ENCODE measurements at places on chromosomes 1 and 21.

DNA sequence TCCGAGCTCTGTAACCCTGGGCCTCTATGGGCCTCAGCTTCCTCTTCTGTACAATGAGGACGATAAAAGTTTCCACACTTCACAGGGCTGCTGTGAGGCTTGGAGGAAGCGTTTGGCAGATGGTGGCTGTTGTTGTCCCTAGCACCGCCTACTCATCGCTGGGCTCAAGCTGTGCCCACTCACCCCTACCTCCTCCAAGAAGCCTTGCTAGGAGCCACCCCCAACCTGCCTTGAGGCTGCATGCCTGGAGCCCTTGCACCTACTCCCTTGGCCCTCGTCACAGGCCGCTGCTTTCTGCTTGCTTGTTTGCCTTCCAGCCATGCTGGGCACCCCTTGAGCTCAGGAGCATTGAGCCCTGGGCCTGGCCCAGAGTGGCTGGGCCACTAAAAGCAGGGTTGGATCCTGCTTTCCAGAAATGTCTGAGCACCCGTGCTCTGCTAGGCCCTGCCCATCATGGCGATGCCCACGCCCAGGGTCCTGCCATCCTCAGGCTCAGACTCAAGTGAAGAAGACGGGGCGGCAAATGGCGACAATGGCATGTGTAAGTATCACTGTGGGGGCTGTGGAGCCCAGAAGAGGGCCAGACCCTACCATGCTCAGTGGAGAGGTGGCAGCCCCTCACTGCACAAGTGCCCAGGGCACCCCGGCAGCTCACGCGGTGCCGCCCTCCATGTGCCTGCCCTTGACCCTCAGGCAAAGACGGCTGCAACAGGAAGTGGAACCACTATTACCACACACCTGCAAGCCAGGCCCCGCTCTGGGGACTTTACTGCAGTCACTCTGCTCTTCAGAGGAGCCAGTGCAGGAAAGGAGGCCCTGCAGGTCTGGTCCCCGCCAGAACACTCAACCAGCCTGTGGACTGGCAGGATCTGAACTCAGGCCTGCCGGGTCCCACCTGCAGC lies 9.5 kb downstream of the SH3BGRL3 start:
- DNase-seq = no peak

DNA sequence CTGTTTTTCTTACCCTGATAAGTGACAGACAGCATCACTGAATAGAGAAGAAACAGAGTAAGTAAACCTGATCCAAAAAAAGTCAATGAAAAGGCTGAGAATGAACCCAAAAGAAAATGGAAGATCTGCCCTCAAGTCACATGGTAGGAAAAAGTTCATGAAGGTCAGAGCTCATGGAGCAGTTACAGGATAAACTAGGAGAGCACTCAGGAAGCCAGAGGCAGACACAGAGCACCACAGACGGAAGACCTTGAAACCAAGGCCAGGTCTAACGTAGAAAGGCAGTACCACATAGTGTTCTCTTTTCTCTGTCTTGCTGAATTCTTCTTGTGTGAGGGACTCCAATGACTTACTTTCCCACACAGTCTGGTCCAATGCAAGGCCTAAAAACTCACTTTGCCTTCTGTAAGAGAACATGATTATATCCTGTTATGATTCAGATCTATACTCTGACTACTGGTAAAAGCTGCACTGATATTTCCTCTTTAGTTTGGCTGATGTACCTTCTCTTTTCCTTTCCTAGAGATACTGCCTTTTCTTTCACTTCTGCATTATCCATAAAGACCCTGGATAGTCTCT lies 40.8 kb downstream of the RTCA start:
- no peak for DNase-seq

DNA sequence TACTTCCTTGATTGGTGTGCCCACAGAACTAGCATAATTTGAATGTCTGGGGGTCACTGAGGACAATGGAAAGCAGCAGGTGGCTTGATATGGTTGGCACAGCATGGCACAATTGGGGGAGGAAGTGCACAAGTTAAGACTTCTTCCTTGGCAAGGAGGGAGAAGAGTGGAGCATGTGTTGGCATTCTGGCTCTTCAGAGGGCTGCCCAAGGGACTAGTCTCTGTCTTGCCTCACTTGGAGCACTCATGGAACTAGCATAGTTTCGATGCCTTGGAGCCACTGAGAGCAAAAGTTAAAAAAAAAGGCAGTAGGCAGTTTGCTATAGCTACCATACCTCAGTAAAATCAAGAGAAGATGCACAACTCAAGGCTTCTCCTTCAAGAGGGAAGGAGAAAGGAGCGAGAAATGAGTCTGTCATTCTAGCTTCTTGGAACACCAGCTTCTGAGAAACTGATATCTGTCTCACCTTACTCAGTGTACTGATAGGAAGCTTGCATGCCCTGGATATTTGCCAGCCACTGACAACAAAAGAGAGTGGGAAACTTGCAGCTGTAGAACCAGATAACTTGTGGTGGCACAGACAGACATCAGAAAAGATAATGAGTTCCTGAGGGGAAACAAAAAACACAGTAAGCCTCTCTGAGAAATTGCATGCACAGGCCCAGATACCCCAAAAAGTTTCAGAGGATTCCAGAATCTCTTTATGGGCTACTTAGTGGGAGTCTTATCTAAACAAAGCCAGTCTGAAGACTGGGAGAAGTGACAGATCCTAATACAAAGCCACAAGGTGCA lies 207.5 kb upstream of the SAMSN1 start:
- DNase-seq = no peak

DNA sequence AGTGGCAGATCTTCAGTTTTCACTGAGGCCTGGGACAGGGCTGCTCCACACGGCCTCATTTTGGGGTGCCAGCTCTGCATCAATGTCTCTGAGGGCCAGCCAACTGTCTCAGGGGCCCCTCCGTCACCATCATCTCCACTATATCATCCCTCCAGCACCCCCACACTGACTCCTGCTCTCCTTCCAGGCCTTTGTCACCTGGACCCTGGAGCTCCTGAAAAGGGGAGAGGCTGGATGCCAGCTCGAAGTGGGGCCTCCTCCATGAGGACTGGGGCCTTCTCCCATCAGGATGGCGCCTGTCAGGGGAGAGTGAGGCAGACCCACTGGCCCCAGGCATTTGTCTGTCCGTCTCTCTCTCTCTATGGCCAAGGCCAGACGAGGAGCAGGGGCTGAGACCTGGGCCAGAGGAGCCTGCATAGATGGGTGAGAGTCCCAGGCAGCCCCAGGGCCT lies 44.7 kb upstream of the LRP8 start:
- no peak for DNase-seq

DNA sequence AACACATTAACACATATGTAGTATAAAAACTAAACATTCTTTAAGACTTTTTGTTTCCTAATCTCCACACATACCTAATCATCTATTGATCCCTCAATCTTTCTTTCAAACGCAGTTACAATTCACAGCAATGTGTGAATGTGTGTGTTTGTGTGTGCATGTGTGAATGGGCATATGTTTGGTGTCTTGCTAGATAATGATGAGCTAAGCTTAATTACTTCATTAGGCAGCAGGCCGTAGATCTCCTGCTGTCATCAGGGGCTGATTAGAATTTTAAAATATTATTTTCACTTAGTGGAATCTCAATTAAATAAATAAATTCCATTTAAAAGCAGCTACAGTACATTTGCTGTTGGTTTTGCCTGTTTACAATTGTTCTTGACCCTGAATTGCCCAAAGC lies 187.8 kb upstream of the LHX8 start:
- no peak for DNase-seq

- DNase-seq = no peak
Observed at GRCh38 chr1:195530961-195531360, 1077.3 kb downstream of the KCNT2 start.

- DNase-seq = peak; percentile 43
Observed at GRCh38 chr21:42474043-42474831, 21.8 kb downstream of the RSPH1 start.

DNA sequence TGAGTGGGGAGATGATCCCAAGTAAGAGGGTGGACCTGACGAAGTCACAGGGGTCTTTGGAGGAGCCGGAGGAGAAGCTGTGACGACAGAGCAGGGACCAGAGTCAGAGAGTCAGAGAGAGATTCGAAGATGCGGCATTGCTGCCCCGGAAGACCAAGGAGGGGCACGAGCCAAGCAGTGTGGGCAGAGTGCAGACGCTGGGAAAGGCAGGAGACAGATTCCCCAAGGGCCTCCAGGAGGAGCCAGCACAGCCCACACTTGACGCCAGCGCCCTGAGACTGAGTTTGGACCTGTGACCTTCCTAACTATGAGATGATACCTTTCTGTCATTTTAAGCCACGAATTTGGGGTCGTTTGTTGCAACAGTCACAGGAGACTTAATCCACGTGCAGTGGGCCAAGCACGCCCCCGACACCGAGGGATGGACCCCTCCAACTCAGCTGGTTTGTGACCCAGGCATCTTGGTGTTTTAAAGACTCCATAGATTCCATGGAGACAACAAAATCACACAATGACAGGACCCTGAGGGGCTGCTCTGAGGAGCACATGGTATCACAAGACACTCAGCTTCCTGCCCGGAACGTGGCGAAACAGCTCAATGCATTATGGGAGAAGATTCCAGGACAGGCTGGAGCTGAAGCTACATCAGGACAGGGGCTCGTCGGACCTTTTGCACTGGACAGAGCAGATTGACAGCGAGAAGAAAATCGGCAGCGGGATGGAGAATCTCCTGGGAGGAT lies 11.0 kb upstream of the TFF1 start:
- no peak for DNase-seq

GRCh38 chr1:202192770-202193613 lies 607 bp upstream of the LGR6 start:
- peak; percentile 71 for DNase-seq

DNA sequence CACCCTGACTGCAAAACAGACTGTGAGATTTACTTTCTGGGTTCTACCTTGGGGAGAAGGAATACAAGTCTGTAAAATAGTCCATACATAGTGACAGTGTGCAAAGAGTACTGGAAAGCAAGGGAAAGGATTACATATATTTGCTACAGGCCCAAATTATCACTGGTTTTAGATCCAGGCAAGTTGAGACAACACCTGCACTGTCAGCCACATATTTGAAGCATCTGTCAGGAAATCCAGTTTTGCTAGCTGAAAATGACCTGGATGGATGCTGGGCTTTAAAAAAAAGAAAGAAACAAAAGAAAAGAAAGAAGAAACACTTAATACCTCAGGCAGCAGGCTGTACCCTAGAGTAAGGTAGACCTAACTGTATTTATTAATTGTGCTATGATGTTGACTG lies 23.9 kb upstream of the SPRR2G start:
- no peak for DNase-seq

DNA sequence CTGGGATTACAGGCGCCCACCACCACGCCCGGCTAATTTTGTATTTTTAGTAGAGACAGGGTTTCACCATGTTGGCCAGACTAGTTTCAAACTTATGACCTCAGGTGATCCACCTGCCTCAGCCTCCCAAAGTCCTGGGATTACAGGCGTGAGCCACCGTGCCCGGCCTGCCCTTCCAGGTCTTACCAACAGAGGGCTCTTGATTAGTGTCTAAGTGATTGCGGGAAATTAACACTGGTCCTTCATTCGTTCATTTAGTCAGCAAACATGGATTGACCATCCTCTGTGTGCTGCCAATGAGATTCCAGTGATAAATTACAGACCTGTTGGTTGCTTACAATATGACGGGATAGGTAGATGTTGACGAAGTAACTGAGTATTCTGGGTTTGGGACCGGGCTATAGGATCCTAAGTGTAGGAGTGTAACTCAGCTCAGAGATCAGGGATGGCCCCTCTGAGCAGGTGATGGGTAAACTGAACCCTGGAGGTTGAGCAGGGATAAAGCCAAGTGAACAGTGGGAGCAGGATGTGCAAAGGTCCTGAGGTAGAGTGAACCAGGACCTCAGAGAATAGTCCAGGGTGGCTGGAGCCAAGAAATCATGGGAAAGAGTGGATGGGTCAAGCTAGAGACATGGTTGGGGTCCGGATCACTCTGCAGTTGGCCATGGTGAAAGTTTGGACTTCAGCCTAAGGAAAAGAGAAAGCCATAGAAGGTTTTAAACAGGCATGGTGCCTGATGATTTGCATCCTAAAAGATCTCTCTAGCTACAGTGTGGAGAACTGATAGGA lies 171.2 kb downstream of the KAZN start:
- no peak for DNase-seq

- DNase-seq = peak; percentile 15
Observed at GRCh38 chr1:207186503-207186902, 82.5 kb downstream of the C4BPA start.
